ENCODE measurements at places on chromosomes 16 and 17.

GRCh38 chr16:86775511-86775921 is 197.2 kb downstream of the FOXL1 start:
- no peak for DNase-seq

GRCh38 chr16:84964386-84965128 is 46.8 kb downstream of the ZDHHC7 start:
- no peak for DNase-seq

DNA sequence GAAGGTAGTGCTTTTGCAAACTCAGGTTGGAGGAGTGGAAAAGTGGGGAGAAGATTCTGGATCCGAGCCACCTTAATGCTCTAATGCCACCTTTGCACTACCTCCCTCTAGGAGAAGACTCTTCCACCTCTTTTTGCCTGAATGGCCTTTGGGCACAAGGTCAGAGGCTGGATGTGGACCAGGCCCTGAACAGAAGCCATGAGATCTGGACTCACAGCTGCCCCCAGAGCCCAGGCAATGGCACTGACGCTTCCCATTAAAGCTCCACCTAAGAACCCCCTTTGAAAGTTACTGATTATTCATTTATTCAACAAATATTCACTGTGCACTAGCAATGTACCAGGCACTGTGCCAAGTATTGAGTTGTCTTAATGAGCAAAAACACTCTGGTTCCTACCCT is 3.2 kb downstream of the SHBG start:
- DNase-seq, result no peak

DNA sequence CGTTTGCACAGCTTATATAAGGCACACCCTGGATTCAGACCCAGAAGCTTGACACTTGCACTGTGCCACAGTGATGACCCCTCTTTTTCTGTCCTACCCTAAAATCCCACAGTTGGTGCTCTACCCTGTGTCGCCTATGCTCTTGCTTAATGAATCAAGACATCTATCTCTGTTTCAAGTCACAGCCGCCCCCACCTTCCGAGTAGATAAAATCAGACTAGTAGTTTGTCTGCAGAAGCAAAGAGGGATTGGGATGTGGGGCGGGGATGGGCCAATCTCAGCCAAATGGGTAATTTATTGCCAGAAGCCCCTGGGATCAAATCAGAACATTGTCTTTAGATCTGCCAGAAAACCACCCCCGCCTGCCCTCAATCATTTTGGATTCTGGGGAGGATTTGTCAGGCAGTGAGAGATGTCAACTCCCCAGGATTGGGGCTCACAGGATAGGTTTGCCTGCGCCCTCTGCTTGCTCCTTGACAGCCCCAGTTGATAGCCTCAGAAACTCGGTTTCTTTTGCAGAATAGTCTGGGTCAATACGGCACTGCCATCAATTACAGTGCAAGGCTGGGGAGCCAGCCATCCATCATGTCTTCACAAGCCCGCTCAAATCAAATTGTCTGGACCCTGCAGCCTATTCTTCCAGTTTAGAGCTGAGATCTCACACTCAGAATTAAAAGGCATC is 520.8 kb downstream of the GRIN2A start:
- DNase-seq, result no peak

DNA sequence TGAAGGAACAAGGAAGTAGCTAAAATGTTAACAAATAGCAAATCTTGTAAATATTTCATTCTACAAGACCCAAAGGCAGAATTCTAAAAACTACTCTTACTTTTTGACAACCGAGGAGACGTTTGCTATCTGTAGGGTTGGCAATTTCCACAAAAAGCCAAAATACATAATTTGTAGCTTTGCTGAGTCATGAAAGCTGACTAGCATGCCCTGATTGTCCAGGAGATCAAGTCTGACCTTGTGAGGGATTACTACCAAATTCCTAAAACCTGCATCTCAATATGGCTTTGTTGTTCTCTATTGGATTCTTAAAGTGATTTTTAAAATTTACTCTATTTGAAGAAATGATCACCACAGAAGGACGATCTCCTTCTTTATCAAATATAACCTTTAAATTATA is 10.8 kb downstream of the DNAJA2 start:
- no peak for DNase-seq

DNA sequence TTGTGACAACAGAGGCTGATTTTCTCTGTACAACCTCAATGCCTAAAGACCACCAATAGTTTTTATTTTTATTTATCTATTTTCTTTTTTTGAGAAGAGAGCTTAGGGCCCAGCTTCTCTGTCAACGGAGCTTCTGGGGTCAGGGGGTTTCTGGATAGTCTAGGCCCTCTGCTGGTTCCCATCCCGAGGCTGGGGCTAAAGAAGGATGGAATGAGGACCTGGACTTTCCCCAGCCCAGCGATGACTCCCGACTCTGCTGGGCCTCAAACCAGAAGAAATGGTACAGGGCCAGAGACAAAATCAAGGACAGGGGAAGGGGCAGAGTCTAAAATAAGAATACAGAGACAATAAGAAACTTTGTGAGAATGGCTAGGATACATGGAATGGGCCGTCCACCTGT is 5.7 kb upstream of the TSPOAP1 start:
- DNase-seq, result no peak

DNA sequence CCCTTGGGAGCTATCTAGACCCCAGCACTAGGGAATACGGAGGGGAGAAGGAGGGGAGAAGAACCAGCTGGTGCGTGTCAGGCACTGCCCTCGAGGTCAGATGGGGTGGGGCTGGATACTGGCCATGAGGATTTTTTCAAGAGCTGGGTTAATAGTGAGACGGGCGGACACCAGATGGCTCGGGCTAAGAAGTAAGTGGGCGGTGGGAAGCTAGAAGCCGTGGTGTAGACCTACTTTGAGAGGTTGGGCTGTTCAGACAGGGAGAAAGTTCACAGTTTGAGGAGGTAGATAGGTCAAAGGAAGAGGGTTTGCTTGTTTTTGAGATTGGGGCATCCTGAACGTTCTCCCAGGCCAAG is 303.8 kb downstream of the SEC14L1 start:
- DNase-seq, result no peak

DNA sequence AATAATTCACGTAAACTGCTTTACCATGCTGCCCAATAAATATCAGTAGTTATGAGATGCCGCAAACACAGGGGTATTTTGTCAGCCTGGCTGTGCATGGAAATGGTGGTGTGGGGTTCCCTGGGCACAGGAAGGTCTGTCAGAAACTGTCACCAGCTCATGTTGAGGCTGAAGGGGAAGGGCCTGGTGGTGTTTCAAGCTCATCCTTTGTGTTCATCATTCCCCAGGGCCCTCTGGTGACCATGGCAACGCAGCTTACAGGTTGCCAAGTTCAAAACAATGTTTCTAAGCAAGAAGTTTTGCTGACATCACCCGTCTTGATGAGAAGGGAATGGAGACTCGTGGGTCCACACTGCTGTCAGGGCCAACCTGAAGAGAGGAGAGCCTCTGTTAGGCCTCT is 348.9 kb upstream of the C16orf82 start:
- no peak for DNase-seq

DNA sequence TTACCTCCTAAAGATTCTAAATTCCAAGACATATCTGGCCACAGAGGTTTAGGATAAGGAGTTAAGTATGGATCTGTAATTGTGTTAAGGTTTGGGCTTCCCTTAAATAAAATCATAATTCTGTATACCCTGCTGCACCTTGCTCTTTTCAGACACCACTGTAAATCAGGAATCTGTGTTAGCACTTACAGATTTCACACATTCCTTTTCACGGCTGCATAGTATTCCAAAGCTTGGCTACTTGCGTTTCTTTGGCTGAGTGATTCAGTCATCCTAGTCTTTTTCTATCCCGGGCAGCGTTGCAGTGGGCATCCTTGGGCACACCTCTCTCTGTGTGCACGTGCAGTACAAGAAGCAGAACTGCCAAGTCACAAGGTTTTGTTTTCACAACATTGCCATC is 105.8 kb downstream of the SOCS1 start:
- no peak for DNase-seq

GRCh38 chr16:66598111-66598510 is 6.4 kb upstream of the CMTM3 start:
- DNase-seq, result no peak

DNA sequence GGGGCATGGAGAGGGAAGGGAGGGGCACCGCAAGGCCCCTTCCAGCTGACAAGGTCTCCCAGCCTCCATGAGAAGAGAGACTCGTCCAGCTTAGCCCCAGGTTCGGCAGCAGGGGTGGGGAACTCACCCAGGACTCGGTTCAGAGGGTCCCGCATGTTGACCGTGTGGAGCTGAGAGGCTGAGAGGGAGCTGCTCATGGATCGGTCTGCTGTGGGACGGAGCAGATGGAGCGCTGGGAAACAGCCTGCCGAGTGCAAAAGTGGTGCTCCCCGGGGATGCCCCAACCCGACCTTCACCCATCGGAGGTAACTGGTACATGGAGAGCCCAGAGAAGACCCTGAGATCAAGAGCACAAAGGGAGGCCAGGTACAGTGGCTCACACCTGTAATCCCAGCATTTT is 4.9 kb downstream of the CSF3 start:
- DNase-seq, result no peak

- no peak for DNase-seq
These were observed 4.7 kb upstream of the PRKAR1A start for GRCh38 chr17:68507576-68507975.

- DNase-seq, result no peak
These were observed 2.2 kb downstream of the GALNS start for GRCh38 chr16:88854306-88855111.

- DNase-seq, result no peak
These were observed 26.8 kb upstream of the GOSR1 start for GRCh38 chr17:30450125-30451027.

DNA sequence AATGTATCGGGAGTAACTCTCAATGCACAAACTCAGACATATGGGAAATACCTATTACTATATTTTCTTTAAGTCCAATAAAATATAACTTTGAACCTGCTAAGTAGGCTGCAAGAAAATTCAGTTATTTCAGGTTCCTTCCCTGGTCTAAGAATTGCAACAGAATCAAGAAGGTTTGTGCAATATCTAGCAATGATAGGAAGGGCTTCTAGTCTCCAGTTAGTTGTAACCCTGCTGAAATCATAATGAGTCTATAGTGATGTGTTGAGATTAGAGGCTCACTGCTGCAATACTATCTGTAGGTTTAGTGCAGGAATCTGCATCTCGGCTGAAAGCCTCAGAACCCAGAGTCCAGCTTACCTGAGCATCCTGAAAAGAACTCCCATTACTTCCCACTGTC is 110.5 kb downstream of the PMP22 start:
- no peak for DNase-seq

DNA sequence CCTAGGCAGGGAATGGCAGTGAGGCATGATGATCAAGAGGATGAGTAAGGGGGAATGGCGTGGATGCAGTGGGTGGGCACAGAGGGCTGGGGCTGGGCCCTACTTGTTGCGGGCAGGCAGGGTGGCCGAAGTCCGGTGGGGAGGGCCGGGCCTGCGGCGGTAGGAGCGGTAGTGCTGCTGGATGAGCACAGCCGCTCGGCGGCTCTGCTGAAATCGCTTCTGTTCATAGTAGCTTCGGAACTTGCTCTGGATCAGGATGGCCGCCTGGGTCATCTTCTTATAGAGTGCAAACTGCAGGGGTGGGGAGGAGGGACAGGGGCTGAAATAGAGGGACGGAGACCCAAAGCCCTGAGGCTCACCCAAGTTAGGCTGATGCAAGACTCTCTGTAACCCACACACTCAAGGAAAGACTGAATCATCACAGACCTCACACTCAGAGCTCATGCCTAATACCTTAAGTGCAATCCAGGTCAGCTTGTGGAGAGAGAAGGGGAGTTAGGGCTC is 1.5 kb upstream of the SPAG7 start:
- no peak for DNase-seq

- DNase-seq, result no peak
These were observed 606 bp downstream of the ABCA10 start for GRCh38 chr17:69228018-69228417.

DNA sequence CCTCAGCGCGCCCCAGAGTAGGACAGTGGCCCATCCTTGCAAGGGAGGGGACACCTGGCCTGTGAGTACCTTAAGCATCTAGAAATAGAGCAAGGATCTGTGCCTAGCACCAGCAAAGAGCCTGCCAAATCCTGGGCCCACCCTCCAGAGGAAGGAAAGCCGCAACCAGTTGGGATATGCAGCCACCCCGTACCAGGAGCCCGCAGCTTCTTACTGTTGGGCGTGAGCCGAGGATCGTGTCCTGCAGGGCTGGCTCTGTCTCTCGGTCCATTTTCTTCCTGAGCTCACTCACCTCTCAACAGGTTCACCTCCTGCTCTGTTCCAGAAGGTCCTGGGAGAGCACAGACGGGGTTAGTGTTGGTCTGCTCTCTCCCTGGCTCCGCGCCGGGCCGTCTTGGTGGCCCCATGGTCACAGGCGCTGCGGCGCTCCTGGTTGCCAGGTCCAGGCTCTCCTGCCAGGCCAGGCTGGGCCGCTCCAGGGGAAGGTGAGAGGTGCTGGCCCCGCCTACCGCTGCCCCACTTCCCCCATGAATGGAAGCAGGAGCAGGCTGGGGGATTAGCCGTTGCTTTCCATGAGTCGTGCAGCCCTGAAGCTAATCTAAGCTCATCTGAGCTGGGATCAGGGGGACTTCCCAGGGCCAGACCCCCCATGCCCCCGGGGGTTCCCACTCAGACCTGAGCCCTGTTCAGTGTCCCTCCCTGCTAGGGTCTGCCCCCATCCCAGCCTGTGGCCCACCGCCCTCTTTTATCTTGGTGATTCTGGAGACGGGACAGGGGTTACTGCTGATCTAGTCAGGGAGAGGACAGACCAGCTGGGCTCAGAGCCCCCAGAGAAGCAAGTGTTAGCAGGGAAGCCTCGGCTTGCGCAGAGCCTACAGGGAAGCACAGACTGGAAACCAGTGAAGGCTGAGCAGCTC is 12.7 kb downstream of the ENDOV start:
- DNase-seq, result no peak

GRCh38 chr16:85227084-85227945 is 115.0 kb upstream of the CIBAR2 start:
- no peak for DNase-seq

GRCh38 chr17:19555746-19556145 is 22.1 kb downstream of the SLC47A1 start:
- no peak for DNase-seq

DNA sequence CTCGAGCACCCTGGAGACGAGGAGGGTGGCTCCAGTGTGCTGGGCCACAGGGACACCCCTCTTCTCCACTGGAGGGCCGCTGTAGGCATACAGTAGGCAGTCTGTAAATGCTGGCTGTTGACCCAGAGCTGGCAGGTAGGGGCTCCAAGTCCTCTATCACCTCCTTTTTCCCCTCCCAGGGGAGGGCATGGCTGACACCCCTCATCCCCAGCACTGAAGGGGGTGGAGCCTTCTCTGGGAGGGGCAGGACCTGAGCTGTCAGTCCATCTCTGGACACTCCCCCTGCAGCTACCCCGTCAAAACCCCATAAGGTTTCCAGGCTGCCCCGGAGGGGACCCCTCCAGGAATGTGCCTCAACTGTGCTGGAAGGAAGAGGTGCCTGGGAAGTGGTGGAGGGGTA is 2.4 kb downstream of the KCNJ12 start:
- DNase-seq, result no peak

DNA sequence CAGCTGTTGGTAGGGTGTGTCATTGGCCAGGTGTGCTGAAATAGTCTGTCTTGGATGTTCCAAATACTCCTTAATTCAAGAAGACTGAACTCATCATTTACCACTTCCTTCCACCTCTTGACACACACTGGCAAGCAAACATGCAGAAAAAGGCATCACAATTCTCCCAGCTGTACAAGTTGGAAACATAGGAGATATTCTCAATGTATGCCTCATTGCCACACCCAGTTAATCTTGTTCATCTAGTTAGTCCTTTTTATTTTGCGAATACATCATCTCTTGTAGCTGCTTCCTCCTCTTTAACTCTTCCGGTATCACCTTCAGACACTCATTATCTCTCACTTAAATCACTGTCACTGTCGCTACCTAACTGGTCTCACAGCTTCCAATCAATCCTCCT is 75.1 kb upstream of the GOT2 start:
- no peak for DNase-seq

GRCh38 chr17:57819285-57819684 is 30.6 kb downstream of the MRPS23 start:
- no peak for DNase-seq

All from amygdala (tissue), 56 donors.